ENCODE measurements at places on chromosomes 5 and 9.
A peak's percentile ranks its signal among the peaks of the same experiment; 100 is the strongest.

- DNase-seq: no peak
Measured at GRCh38 chr9:134712926-134713325, 71.3 kb downstream of the COL5A1 start.

DNA sequence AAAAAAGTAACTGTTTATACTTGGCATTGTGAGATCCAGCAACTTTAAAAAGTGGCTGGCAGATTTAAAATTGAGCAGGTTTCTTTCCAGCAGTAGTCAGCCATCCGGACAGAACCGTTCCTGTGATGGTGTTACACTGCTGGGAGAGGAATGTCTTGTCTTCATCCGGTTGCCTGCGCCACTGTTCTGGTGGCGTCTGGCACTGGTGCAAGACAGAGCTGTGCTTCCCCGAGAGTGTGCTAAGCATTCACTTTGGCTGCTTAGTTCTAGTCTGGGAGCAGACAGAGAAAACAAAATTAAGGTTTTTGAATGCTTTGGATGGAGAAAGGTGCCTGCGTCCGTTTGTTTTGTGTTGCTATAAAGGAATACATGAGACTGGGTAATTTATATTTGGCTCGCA lies 35.5 kb upstream of the CREBRF start:
- DNase-seq: no peak

DNA sequence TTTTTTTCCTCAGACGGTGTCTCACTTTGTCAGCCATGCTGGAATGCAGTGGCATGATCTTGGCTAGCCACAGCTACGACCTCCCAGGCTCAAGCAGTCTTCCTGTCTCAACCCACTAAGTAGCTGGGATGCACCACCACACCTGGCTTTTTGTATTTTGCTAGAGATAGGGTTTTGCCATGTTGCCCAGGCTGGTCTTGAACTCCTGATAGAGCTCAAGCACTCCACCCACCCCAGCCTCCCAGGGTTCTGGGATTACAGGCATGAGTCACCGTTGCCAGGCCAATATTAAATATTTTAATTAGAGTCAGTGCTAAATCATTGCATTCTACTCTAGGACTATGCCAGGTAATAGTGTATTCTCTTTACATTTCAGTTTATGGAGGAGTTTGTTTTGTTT lies 41.5 kb downstream of the UBE2R2 start:
- DNase-seq: no peak

DNA sequence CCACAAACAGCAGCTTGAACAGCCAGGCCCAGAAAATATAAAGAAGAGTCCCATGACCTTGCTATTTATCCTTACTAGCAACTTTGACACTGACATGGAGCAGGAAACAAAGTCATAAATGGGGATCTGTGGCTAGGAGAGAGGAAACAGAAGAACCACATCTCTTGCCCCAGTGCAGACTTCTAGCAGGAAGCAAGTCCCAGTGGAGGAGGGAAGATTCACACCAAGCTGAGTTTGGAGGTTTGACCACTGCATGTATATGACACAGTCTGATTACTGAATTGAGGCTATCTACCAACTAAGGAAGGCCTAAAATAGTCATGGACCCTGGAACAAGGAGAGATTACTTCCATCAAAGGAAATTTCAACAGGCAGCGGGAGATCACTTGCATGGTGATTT lies 51.4 kb downstream of the CDH6 start:
- no peak for DNase-seq

DNA sequence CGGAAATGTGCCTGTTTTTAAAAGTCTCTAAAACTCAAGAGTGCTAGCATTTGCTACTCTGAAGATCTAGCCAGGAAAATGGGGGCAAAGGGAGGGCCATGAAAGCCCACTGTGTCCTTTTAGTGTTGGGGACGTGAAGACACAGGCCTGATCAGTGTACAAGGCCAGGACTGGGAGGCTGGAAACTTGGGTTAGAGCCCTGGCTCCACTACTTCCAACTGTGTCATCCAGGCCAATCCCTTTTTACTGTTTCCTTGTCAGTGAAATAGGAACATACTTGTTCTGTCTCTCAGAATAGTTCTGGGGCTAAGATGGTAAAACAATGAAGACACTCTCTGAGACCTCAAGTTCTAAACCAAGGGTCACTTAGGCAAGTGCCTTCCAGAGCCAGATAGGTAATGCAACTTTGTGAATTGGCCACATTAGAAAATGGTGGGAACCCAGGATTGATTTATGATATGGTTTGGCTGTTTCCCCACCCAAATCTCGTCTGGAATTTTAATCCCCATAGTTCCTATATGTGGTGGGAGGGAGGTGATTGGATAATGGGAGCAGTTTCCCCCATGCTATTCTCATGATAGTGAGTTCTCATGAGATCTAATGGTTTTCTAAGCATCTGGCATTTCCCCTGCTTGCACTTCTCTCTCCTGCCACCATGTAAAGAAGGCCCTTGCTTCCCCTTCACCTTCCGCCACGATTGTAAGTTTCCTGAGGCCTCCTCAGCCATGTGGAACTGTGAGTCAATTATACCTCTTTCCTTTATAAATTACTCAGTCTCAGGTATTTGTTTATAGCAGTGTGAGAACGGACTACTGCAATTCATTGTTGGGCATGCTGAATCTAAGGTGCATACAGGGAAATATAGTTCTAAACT lies 30.4 kb upstream of the B4GALT1 start:
- no peak for DNase-seq

GRCh38 chr5:67425514-67425913 lies 228.9 kb upstream of the CD180 start:
- DNase-seq: no peak

DNA sequence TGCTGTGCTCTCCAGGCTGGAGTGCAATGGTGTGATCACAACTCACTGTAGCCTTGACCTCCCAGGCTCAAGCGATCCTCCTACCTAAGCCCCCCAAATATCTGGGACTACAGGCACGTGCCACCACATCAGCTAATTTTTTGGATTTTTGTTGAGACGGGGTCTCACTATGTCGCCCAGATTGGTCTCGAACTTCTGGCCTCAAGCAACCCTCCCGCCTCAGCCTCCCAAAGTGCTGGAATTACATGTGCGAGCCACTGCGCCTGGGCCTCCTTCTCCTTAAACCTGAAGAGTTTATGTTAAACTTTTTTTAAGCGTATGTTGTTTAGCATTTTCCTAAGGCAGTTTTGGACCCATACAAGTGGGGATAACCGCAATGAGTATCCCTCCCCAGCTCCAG lies 30.8 kb upstream of the SUSD3 start:
- DNase-seq: no peak

- DNase-seq: peak; percentile 45
Measured at GRCh38 chr9:98074115-98074990, 17.8 kb downstream of the NANS start.

GRCh38 chr9:19397845-19398244 lies 11.0 kb upstream of the ACER2 start:
- no peak for DNase-seq

- DNase-seq: peak; percentile 56
Measured at GRCh38 chr5:68239487-68239886, 23.9 kb downstream of the PIK3R1 start.

- no peak for DNase-seq
Measured at GRCh38 chr5:157286761-157287211, 20.9 kb downstream of the CYFIP2 start.

GRCh38 chr5:105898183-105898582 lies 1772.6 kb downstream of the EFNA5 start:
- no peak for DNase-seq

DNA sequence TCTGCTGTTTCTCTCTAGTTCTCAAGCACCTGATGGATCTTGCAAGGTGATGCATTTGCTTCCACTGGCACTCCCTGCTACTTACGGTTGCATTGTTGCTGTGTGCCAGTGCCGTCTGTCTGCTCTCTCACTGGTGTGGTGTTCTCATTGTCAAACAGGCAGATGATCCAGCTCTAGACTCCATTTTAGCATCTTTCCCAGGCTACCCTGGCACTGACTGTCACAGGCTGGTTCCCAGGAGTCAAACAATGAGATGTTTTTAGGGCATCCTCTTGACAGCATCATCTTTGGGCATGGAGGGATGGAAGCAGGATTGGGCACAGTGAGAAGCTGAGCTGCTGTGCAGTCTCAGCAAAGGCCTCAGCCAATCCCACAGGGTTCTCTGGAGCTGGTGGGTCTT lies 12.9 kb downstream of the MTRR start:
- DNase-seq: no peak

DNA sequence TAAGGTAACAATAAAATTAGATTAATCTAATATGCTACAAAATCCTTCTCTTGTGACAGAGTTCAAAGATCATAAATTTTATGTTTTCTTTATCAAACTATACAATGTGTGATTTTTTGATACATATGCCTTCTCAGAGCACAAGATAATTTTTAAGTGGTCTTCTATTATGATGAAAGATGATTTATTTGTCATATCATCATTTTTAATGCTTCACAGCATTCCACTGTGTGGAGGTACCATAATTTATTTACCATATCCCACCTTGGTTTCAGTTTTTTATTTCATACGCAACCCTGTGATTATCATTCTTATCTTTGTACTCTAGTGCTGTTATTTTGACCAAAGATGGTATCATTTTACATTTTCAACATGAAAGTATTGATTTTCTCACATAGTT lies 41.7 kb downstream of the POLK start:
- no peak for DNase-seq

GRCh38 chr9:127159949-127160610 lies 37.6 kb upstream of the ANGPTL2 start:
- DNase-seq: no peak

- DNase-seq: no peak
Measured at GRCh38 chr9:130328349-130328801, 62.8 kb downstream of the HMCN2 start.

DNA sequence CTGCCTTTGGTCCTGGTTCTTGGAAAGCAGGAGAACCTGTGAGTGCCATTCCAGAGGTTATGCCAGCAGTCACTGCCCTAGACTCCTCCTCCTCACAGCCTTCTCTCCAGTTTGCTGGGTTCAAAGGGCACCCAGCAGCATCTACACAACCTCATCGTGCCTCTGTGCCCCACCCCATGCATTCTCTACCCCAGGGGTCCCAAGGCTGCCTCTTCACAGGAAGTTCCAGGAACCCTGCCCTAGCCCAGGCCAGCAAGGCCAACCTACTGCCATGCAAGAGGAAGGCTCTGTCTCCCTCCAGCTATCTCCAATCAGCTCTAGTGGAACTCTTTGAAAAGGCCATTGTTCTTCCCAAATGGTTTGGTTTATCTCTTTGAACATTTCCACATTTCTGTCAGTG lies 21.2 kb downstream of the ENC1 start:
- DNase-seq: no peak

GRCh38 chr9:122364783-122365150 lies 6.1 kb upstream of the PTGS1 start:
- no peak for DNase-seq

GRCh38 chr5:428754-429452 lies 14.1 kb upstream of the EXOC3 start:
- DNase-seq: no peak

DNA sequence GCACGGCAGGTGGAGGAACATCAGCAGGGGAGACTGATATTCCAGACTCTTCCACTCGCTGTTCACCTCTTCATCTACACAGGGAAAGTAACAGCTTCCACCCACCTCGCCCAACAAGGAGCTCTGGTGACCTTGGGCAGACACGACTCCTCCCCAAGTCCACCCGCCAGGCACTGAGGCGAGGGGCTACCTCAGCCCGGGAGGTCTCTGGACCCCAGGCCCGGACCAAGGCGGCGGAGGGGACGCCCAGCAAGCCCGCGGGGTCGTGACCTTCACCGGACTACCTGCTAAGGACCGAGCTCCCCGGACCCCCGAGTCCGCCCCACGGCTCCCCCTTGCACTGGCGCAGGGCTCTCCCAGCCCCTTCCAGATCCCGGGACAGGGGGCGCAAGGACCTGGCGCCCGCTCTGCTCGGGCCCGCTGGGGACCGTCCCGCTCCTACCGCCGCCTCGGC lies 70.2 kb upstream of the LPCAT1 start:
- DNase-seq: no peak

GRCh38 chr9:88628811-88629210 lies 93.8 kb downstream of the NXNL2 start:
- DNase-seq: no peak

DNA sequence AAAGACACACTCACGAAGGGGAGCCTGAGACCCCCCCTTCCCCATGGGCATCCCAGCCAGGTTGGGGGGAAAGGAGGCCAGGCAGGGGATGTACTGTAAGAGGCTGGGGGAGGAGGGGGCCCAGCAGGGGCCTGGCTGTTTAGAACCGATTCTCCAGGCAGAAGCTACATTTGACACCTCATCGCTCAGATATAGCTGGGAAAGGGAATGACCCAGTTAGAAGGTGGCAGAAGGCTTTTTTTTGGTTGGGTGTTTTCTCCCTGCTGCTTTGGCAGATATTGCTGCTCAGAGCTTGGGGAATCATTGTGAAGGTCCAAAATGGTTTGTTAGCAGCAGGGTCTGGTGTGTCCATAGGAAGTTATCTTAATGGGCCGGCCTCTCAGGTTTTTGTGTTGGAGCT lies 6.0 kb downstream of the CDX1 start:
- DNase-seq: no peak

DNA sequence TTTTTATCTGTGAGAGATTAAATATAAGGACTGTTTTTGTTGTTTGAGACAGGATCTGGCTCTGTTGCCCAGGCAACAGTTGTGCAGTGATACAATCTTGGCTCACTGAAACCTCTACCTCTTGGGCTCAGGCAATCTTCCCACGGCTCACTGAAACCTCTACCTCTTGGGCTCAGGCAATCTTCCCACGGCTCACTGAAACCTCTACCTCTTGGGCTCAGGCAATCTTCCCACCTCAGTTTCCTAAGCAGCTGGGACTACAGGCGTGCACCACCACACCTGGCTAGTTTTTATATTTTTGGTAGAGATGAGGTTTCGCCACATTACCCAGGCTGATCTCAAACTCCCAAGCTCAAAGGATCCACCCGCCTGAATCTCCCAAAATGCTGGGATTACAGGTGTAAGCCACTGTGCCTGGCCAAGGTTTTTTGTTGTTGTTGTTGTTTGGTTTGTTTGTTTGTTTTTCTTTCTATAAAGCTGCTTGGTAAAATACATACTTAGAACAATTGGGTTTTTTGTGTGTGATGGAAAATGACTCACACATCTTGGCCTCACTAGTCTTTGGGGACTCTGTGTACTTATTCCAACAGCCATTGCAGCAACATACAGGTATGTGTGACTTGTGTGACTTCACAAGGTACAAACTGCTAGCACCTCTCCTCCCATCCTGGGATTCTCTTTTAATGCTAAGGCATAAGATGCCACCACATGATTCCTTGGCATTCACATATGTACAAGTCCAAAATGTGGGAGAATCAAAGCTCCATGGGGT lies 36.5 kb upstream of the RASA1 start:
- no peak for DNase-seq

GRCh38 chr9:93057703-93058354 lies 672 bp upstream of the SUSD3 start:
- DNase-seq: no peak

GRCh38 chr9:80954521-80954920 lies 734.8 kb downstream of the TLE1 start:
- no peak for DNase-seq

- DNase-seq: no peak
Measured at GRCh38 chr9:79015951-79016350, 555.8 kb upstream of the TLE4 start.

DNA sequence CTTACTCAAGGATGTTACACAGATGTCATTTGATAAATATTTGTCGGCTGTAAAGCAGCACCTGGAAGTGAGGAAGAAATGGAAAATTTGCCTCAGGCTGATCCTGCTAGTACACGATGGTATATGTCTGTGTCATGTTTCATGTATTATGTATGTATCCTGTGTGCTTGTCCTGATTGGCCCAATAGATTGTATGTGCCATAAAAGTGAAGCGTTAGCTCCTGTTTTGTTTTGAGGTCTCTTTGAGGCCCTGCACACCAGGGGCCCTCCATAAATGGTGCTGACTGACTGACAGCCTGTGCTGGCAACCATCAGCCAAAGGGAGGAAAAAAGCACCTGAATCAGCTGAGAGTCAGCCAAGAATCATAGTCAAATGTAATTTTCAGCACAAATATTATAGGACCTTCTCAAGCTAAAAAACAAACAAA lies 11.8 kb upstream of the LNPEP start:
- DNase-seq: no peak
